ENCODE measurements at places on chromosomes 7 and 10. TPM values are rescaled to one million over a fixed set of nuclear protein-coding genes. Genes with fewer than 3 reads are reported as not detected.

GRCh38 chr7:25664593-25664992 is 436.3 kb upstream of the NPVF start:
- H3K4me3 ChIP-seq, result no peak overlapping the region
- no peaks in the 10 kb centered on the region for H3K27me3 ChIP-seq
- H3K36me3 ChIP-seq, result no peaks in the 10 kb centered on the region
- no peak overlapping the region for H3K27ac ChIP-seq

GRCh38 chr7:43039346-43039745 is 73.1 kb upstream of the HECW1 start:
- no peaks in the 10 kb centered on the region for H3K4me1 ChIP-seq
- no peak overlapping the region for H3K27ac ChIP-seq
- no peak overlapping the region for H3K4me3 ChIP-seq
- DNase-seq, result no peak
- no peaks in the 10 kb centered on the region for H3K36me3 ChIP-seq

GRCh38 chr7:12458520-12459131 is 55.0 kb upstream of the VWDE start:
- H3K4me1 ChIP-seq, result no peaks in the 10 kb centered on the region
- H3K27me3 ChIP-seq, result no peaks in the 10 kb centered on the region
- no peak for DNase-seq
- no peak overlapping the region for H3K27ac ChIP-seq
- H3K4me3 ChIP-seq, result no peak overlapping the region
- H3K36me3 ChIP-seq, result no peaks in the 10 kb centered on the region

Gene TUBB8
- not detected for total RNA-seq

DNA sequence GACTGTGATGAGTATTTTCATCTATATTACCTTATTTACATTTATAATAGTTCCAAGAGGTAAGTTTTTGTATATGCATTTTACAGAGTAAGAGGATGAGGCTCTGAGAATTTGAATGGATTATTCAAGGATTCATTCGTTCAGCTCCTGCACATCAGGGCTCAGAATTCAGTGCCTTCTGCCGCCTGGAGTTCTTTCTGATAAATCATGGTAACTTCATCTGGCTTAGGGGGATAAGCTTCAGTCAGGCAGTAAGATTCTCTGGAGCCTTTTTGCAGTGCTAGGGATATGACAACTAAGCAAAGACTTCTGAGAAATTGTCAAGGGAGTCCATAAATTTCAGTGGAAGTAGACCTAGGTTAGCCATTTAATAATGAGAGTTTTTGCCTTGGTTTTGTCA is 668.6 kb downstream of the NRG3 start:
- H3K4me1 ChIP-seq, result no peaks in the 10 kb centered on the region
- no peak overlapping the region for H3K27ac ChIP-seq
- H3K36me3 ChIP-seq, result no peaks in the 10 kb centered on the region
- no peak for DNase-seq
